Uterus (tissue), 4 donors: ENCODE measurements at places on chromosomes 6 and 20. TPM values are rescaled to one million over a fixed set of nuclear protein-coding genes. Genes with fewer than 3 reads are reported as not detected.

The C4A gene
- 48.8 TPM for total RNA-seq

GRCh38 chr20:1462001-1462400, 4.6 kb downstream of the NSFL1C start:
- no peak overlapping the region for H3K4me3 ChIP-seq
- no peaks in the 10 kb centered on the region for H3K36me3 ChIP-seq
- H3K27ac ChIP-seq: no peak overlapping the region
- H3K27me3 ChIP-seq: no peaks in the 10 kb centered on the region

The SGK2 gene
- total RNA-seq: 0.77 TPM

The SDC4 gene
- 7.9 TPM for total RNA-seq

DNA sequence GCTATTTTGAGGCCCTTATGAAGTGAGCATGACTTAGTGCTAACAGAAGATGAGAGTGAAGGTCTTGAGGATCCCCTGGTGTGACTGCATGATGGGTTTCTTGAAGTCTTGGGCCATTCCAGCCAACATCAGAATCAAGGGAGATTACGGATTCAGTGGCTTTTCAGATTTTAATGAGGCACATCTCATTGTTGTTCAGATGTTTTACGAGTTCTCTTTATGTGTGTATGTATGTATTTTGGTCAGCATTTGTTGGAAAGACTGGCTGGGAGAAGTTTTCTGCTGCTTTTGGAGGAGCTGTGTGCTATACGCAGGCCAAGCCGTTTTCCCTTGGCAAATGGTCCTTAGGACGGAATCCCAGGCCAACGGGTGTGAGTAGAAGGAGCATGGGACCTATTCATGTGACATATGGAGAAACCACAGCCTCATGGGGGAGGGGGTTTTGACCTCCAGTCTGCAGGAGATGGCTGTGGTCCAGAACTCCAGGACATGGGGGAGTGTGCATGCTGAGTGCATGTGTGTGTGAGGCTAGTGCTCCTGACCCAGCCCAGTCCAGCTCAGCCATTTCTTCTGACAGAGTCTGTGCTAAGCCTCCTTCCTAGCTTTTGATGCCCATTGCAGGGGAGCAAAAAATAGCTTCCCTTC, 35.3 kb downstream of the CHMP4B start:
- no peaks in the 10 kb centered on the region for H3K4me1 ChIP-seq
- peak; percentile 52 for DNase-seq
- H3K27me3 ChIP-seq: no peaks in the 10 kb centered on the region

DNA sequence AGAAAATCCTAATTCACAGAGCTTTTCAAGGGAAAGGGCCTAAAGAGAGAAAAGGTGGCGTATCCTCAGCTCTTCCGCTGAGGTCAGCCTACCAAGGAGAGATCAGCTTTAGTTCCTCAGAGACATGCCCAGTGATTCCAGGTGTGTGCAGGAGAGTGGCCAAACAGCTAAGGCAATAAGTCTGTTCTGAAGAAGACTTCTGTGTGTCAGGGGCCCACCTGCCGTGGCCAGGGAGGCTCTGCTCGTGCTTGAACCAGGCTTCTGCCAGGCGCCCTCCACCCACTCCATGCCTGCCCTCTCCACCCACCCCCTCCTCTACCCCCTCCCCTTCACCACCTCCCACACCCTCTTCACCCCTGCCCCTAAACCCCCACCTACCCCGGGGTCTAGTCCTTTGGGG, 67.4 kb upstream of the ARMC2 start:
- H3K27me3 ChIP-seq: no peaks in the 10 kb centered on the region
- H3K36me3 ChIP-seq: no peaks in the 10 kb centered on the region
- H3K27ac ChIP-seq: no peak overlapping the region
- no peaks in the 10 kb centered on the region for H3K4me1 ChIP-seq

The ACTL10 gene
- 4.4 TPM for total RNA-seq

DNA sequence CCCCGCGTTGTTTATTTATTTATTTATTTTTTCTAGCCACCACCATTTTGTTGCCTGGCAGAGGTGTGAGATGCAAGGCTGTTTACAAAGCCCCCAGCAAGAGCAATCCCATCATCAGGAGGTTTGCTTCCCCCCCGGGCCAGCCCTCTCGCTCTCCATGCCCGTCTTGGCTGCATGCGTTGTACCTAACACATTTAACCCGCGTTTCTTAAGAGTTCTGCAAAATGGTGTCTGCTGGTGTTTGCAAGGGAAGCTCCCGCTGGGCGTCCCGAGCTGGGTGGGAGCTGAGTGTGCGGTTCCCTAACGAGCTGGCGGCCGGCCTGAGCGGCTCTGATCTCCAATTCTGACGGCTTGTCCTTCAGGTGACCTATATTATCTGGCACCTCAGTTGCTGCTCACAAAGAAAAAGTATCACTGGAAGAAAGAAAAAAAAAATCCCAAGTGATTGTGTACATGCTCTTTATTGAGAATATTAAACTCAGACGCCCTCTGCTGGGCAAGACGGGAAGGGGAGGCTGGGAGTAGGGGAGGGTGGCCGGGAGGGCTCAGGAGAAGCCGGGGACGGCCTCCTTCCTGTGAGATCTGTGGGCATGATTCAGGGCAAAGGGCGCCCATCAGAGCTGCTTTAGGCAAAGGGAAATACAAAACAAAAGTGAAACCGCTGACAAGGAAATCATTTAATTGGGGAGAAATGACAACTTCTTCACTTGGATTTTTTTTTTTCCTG, 154.8 kb downstream of the BCAS1 start:
- H3K36me3 ChIP-seq: no peaks in the 10 kb centered on the region
- H3K4me1 ChIP-seq: no peaks in the 10 kb centered on the region
- no peaks in the 10 kb centered on the region for H3K27me3 ChIP-seq
- H3K27ac ChIP-seq: peak overlapping the region; percentile 86

The TPMT gene
- 6.5 TPM for total RNA-seq

GRCh38 chr6:74871757-74872156, 334.1 kb downstream of the COL12A1 start:
- no peak for DNase-seq
- no peak overlapping the region for H3K27ac ChIP-seq
- H3K4me3 ChIP-seq: no peak overlapping the region

DNA sequence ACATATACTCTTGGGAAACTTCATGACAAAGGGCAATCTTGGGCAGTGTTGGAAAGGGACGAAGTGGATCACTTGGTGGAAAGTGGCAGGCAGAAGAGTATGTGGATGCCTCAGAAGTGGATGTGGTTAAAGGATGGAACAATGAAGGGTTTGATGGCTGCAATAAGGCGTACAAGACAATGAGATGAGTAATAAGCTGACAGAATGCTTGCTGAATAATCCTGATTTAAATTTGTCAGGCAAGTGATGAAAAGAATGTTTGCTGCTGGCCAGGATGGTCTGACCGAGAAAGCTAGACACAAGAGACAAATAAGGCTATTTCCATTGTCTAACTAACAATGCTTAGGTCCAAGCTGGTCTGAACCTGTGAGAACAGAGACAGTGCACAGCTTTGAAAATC, 61.6 kb upstream of the CEP85L start:
- no peaks in the 10 kb centered on the region for H3K27me3 ChIP-seq
- peaks cover 5% of the 10 kb centered on the region for H3K4me1 ChIP-seq
- no peaks in the 10 kb centered on the region for H3K36me3 ChIP-seq
- H3K4me3 ChIP-seq: no peak overlapping the region
- H3K27ac ChIP-seq: no peak overlapping the region

The VNN1 gene
- total RNA-seq: 2.9 TPM

The CHD6 gene
- total RNA-seq: 32.5 TPM

- no peaks in the 10 kb centered on the region for H3K27me3 ChIP-seq
- H3K36me3 ChIP-seq: no peaks in the 10 kb centered on the region
- no peak overlapping the region for H3K4me3 ChIP-seq
- no peak overlapping the region for H3K27ac ChIP-seq
- DNase-seq: no peak
These were observed 28.9 kb upstream of the RALGAPA2 start for GRCh38 chr20:20741087-20742045.

The LY6G6F gene
- not detected for total RNA-seq

The SLC12A5 gene
- not detected for total RNA-seq

DNA sequence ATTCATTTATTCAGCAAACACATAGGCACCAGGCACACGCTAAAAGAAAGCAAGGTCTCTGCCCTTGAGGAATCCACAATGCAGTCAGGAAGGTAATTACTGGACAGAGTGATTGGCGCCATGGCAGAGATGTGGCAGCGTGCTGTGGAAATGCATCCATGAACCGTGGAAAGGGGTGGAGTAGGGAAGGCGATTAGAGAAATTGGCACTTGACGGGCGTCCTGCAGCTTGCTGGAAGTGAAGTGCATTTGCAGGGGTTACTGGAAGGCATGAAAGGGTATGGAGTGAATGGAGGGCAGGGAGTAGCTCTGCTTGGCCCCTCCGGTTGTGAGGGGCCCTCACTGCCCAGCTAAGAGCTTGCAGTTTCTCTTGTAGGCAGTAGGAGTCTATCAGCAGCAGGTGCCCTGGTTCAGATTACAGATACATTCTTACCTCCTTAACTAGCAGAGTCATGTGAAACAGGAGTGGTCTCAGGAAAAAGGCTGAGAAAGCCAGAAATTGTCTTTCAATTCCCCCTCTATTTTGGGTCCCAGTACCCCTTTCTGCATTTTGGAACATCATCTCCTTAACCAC, 122.5 kb upstream of the TIAM2 start:
- no peak overlapping the region for H3K27ac ChIP-seq
- DNase-seq: no peak
- H3K36me3 ChIP-seq: no peaks in the 10 kb centered on the region
- no peaks in the 10 kb centered on the region for H3K27me3 ChIP-seq

GRCh38 chr6:166143011-166143410, 24.6 kb downstream of the TBXT start:
- no peak overlapping the region for H3K4me3 ChIP-seq
- H3K4me1 ChIP-seq: no peaks in the 10 kb centered on the region
- no peak for DNase-seq
- no peaks in the 10 kb centered on the region for H3K36me3 ChIP-seq

The CTAGE9 gene
- not detected for total RNA-seq

The PLCB4 gene
- total RNA-seq: 264 TPM

- no peak overlapping the region for H3K4me3 ChIP-seq
- no peaks in the 10 kb centered on the region for H3K36me3 ChIP-seq
- no peak for DNase-seq
- no peaks in the 10 kb centered on the region for H3K4me1 ChIP-seq
- H3K27ac ChIP-seq: no peak overlapping the region
These were observed 56.1 kb upstream of the B3GAT2 start for GRCh38 chr6:71012866-71013469.

DNA sequence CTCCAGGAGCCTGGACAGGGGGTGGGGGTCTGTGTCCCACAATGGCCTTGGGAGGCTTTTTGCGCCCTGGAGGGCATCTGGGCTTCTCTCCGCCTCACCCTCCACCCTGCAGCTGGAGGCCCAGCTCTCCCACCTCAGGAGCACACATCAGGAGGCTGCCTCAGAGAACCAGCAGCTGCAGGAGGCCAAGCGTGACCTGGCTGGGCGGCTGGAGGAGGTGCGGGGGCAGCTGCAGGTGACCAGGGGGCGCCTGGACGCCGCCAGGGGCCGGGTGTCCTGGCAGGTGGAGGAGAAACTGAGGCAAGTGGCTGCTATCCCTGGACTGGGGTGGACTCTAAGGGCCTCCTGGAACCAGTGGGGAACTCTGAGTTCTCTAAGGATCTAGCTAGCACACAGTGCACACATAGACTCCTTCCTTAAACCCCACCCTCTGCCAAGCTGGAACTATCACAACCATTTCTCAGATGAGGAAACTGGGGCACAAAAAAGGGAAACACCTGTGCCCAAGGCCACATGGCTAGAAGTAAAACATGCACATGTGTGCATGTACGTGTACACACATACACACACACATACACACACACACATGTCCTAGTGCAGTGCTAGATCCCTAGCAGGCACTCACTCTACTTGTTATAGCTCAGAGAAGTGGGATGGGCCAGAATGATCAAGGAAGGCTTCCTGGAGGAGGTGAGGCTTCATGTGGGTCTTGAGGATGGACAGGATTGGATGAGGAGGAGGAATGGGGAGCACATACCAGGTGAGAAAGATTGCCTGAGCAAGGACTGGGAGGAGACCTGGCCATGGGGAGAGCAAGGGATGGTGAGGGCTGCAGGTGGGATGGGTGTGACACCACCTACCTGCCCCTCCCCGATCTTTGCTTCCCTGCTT, 22.9 kb downstream of the RAB44 start:
- H3K4me1 ChIP-seq: no peaks in the 10 kb centered on the region
- no peaks in the 10 kb centered on the region for H3K36me3 ChIP-seq
- no peaks in the 10 kb centered on the region for H3K27me3 ChIP-seq
- DNase-seq: no peak

The PPIL6 gene
- 18.0 TPM for total RNA-seq

GRCh38 chr20:14113416-14113815, 118.1 kb downstream of the MACROD2 start:
- no peaks in the 10 kb centered on the region for H3K4me1 ChIP-seq
- H3K27ac ChIP-seq: no peak overlapping the region
- no peak for DNase-seq
- no peaks in the 10 kb centered on the region for H3K36me3 ChIP-seq
- H3K27me3 ChIP-seq: no peaks in the 10 kb centered on the region

DNA sequence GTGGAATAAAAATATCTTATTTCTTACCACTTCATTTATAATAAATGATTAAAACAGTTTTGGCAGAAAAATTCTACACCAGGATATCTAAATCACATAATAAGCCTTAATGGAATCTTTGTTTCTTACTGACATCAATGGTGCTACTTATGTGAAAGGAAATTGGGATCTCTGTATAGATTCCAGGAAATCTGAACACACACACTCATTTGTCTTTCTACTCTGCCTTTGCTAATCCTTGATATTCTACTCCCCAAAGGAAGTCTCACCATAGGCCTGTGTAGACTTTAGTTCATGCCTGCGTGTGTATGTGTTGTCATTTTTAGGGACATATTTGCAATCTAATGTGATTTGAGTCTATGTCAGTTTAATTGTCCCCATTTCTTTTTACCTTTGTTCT, 7.9 kb downstream of the ADGRB3 start:
- no peaks in the 10 kb centered on the region for H3K4me1 ChIP-seq
- no peaks in the 10 kb centered on the region for H3K36me3 ChIP-seq

DNA sequence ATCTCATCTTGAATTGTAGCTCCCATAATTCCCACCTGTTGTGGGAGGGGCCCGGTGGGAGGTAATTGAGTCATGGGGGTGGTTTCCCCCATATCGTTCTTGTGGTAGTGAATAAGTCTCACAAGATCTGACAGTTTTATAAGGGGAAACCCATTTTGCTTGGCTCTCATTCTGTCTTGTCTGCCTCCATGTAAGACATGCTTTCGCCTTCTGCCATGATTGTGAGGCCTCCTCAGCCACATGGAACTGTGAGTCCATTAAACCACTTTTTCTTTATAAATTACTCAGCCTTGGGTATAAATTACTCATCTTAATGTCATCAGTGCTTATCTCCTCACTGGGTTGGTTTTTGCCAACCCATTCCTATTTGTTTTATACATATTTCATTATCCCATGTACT, 142.0 kb upstream of the GMDS start:
- H3K36me3 ChIP-seq: no peaks in the 10 kb centered on the region
- H3K27me3 ChIP-seq: no peaks in the 10 kb centered on the region
- no peak overlapping the region for H3K27ac ChIP-seq
- no peak for DNase-seq
- no peak overlapping the region for H3K4me3 ChIP-seq
- no peaks in the 10 kb centered on the region for H3K4me1 ChIP-seq

GRCh38 chr6:87366072-87366827, 21.6 kb downstream of the C6orf163 start:
- H3K36me3 ChIP-seq: no peaks in the 10 kb centered on the region
- no peak overlapping the region for H3K4me3 ChIP-seq
- H3K27ac ChIP-seq: no peak overlapping the region
- no peaks in the 10 kb centered on the region for H3K4me1 ChIP-seq
- no peak for DNase-seq
